Stimulated activated CD8-positive, alpha-beta memory T cell treated with anti-CD3 and anti-CD28 coated beads, Interleukin-4, amount 100 ng/mL, for 1 hour (primary cell): ENCODE measurements at places on chromosomes 7 and 10.

GRCh38 chr7:128962899-128963298, 25.2 kb downstream of the IRF5 start:
- DNase-seq: no peak

DNA sequence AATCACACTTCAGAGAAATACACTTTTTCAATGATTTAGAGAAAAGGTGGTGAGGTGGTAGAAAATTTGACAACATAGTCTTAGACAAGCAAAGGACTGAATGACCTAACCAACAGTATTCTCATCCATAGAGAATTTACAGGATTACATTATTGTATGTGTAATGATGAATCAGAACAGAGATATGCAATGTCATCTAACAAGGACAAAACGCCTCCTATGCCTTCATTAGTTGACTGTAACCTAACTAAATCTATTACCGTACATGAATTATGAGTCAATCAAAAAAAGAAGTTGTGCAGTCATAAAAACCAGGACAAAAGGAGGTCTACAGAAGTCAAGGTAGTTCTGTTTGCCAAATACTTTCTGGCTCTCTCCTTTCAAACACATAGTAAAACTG, 66.5 kb downstream of the RAB11FIP2 start:
- DNase-seq: no peak

- DNase-seq: no peak
Observed at GRCh38 chr10:75400771-75401568, 594 bp downstream of the ZNF503 start.

DNA sequence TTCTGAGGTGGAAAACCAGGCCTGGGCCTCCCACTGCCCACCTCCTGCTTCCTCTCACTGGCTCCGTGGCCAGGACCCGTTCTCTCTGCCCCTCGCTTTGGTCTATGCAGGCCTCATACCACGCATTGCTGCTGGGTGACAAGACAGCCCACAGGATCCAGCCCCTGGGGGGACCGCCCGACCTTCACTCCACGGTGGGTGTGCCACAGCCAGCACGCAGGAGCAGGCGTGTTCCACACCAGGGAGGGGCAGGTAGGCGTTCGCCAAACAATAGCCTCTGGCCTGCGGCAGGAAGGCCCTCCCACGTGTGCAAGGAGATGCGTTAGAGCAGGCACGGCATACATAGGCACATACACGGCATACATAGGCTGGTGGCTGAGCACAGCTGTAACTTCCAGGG, 233.4 kb downstream of the WDR37 start:
- DNase-seq: no peak

- DNase-seq: no peak
Observed at GRCh38 chr7:19491821-19492452, 216.9 kb downstream of the POLR1F start.

DNA sequence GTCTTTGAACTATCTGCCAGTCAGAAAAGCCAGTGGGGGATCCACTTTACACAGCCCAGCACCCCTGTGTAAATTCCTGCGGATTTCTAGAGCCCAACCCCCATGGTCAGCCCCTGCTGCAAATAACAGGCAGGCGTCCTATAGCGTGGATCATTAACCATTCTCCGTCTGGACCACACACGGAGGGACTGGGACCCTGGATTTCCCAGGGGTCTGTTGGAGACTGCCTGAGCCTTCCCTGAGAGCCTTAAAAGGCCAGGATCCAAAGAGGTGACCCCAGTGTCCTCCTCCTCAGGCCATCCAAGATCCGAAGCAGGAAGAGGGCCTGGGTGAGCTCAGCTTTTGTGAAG, 11.2 kb upstream of the GRID1 start:
- no peak for DNase-seq

DNA sequence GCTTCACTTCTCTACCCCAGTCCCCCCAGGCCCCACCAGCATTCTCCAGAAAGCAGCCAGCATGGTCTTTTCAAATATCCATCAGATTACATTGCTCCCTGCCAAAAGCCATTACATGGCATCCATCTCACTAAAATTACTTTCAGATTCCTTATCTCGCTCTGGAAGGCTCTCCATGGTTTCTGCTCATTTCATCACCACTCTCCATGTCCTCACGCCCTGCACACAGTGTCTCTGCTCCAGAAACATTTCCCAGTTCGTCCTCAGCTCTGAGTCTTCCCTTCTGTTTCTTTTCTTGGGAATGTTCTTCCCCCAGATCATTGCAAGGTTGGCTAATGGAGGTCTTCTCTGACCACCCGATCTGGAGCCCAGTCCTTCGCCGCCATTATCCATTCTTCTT, 499.1 kb downstream of the KCNMA1 start:
- no peak for DNase-seq

GRCh38 chr7:137992550-137993394, 9.1 kb downstream of the CREB3L2 start:
- no peak for DNase-seq

DNA sequence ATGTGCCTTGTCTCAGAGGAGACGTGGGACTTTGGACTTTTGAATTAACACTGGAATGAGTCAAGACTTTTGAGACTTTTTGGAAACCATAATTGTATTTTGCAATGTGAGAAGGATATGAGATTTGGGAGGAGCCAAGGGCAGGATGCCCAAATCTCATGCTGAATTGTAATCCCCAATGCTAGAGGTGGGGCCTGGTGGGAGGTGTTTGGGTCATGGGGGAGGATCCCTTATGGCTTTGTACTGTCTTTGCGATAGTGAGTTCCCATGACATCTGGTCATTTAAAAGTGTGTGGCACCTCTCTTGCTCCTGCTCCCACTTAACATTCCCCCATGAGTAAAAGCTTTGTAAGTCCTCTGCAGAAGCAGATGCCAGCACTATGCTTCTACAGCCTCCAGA, 39.2 kb downstream of the DNAJC9 start:
- no peak for DNase-seq

- DNase-seq: no peak
Observed at GRCh38 chr10:120039046-120039445, 146.5 kb downstream of the SEC23IP start.

DNA sequence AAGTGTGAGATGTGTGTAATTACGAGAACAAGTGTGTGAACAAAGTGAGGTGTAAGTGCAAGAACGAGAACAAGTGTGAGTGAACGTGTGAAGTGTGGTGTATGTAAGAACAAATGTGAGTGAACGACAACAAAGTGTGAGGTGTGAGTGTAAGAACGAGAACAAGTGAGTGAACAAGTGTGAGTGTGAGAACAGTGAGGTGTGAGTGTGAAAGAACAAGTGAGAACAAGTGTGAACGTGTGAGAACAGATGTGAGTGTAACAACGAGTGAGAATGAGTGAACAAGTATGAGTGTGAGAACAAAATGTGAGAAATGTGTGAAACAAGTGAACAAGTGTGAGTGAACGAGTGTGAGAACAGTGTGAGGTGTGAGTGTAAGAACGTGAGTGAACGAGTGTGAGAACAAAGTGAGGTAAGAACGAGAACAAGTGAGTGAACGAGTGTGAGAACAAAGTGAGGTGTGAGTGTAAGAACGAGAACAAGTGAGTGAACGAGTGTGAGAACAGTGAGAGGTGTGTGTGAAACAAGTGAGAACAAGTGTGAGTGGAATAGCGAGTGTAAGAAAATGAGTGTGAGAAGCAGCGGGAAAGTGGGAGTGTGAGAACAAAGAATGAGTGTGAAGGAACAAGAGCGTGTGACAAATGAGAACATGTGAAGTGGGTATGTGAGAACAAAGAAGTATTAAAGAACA, 47.2 kb downstream of the ESYT2 start:
- no peak for DNase-seq

DNA sequence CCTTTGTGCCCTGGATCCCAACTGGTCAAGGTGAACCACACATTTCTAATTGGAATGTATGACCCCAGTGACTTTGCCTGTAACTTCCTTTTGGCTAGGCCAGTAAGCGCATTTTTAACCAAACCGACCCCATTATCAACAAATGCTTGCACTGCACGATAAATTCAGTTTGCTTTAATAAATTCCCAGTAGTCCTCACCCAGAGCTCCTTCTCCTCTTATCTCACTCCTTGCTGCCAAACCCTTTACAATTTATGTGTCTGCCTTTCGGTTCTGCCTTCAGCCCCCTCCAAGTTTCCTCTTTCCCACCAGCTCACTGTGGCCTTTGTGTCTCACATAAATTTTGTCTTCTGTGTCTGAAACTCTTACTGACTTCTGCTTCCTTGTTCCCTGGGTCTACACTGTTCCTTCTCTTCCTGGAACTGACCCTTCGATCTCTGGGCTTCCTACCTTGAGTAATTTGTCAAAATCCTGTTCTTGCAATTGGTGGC, 59.0 kb downstream of the TBXAS1 start:
- no peak for DNase-seq

DNA sequence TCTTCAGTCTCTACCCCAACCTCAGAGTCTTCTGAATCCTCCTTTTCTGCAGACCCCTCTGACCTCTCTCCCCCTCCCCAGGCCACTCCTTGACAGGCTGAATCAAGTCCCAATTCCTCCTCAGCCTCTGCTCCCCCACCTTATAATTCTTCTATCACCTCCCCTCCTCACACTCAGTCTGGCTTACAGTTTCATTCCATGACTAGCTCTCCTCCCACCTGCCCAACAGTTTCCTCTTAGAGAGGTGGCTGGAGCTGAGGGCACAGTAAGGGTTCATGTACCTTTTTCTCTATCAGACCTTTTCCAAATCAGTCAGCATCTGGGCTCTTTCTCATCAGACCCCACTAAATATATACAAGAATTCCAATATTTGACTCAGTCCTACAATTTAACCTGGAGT, 14.6 kb upstream of the LRRC61 start:
- no peak for DNase-seq

DNA sequence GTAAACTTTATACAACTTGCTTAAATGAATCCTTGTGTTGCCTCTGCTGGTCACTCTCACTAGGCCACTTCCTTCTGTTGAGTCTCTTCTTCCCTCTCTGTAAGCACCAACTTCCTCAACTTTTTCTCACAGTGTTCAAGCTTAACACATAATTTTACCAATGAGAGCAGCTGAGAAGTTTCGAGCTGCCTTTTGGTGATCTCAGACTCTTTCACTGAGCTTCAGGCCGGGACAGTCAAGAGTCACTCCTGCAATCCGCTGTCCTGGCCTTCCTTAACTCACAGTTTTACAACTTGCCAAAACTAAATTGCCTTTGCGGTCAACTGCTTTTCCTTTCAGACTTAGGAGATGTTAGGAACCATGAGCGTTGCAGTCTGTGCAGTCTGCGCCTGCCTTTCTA, 47.4 kb downstream of the PRPF18 start:
- DNase-seq: no peak

GRCh38 chr10:132104471-132105301, 38.9 kb downstream of the JAKMIP3 start:
- no peak for DNase-seq

DNA sequence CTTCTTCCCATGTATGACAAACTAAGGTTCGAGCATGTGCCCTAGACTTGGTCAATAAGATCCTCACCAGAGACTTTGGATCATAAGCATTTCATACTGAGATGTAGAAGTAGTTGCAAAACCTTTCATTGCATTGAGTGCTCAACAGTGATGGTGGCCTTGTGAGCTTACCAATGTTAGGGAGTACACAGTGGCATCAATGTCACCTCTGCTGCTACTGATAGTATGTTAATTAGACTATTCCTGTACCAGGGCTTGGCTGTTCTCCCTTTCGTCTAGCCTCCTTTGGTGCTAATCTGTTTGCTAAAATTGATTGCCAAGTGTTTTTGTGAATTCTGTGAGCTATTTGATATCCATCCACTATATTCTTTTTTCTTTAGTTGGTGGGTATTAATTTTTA, 264.5 kb upstream of the SEMA3C start:
- DNase-seq: no peak

DNA sequence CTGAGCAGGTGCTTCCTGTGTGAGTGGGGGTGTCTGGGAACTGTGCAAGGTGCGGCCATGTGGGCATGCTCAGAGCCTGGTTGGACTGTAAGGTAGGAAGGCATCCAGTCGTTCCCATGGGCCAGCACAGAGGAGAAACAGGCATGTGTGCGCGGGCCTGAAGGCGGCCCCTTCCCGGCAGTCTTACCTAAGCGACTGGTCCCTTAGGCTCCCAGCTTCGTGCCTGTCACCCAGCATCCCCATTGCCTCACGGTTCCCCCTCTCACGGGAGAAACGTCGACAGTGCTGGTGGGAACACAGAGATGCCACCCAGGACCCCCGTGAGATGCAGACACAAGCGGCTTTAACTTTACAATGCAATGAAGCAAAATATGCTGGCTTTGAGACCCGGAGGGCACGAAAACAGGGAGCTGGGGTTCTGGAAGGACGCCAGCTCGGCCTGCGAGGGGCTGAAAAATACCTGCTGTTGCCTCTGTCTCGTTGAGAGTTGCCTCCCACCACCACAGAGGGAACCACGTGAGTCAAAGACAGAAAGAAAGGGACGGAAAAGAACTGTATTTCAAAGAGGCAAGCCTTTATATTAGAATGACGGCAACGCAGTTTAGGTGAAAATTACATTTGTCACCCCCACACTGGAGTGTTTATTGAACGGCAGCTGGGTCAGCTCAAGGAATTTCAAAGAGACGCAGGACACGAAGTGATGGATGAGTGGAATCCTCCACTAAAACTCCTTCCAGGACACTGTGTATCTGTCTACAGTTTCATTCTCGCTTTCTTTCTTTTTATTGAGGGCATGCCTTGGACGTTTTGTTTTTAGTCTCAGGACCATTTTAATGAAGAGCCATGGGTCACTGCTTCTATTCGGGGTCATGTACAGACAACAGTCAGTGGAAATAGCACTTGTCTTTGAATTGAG, 128.4 kb downstream of the DNAJB6 start:
- no peak for DNase-seq

GRCh38 chr7:77649716-77650349, 46.4 kb upstream of the RSBN1L start:
- no peak for DNase-seq

GRCh38 chr10:67772894-67773511, 65.0 kb downstream of the DNAJC12 start:
- DNase-seq: no peak

DNA sequence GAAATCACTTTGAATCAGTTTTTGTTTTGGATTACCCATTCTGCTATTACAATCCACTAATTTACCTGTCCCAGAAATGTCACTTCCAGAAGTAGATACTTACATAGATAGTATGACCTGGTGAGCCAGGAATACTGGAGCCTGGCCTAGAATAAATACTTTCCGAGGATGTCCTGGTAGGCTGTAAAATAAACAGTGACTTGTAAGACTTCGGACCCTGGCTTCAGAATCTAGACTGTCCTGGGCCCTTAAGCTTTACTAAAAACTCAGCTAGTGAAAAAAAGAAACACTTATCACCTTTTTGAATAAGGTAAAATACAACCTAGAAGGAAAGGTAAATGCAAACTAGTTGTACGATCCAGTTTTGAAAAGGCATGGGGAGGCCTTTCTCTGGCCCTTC, 69.5 kb upstream of the AFAP1L2 start:
- DNase-seq: no peak

DNA sequence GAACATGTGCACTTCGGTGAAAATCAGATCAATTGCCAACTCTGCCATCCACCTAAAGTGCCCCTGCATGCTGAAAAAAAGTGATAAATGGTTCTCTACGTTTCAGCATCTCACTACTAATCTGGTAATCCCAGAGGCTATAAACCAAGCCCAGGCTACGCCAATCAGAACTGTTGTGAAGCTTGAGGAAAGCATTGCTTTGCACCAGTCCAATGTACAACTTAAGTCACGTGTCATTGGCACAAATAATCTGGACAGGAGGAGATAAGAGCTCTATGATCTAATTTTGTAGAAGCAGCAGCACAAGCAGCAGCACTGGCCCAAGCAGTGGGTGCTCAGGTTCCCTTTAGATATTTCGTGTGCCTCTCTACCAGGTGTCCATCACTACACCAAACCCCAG, 4.4 kb upstream of the EGR2 start:
- no peak for DNase-seq

GRCh38 chr7:13241416-13241815, 554.0 kb downstream of the ARL4A start:
- no peak for DNase-seq

GRCh38 chr10:90133606-90134005, 432.2 kb downstream of the KIF20B start:
- DNase-seq: no peak

- no peak for DNase-seq
Observed at GRCh38 chr10:52818019-52818418, 45.4 kb upstream of the MBL2 start.
